A549 treated with dexamethasone at 1 μM for 4 hours (cell line): ENCODE measurements at places on chromosomes 1 and 21. TPM values are rescaled to one million over a fixed set of nuclear protein-coding genes. Genes with fewer than 3 reads are reported as not detected.

SLAMF1 gene
- total RNA-seq = 0.05 TPM in 1 of 5 replicates, not detected in the others

NBPF10 gene
- total RNA-seq = 1.0 to 1.4 TPM (median 1.2 TPM) in 5 replicates

EFNA1 gene
- 16.4 to 24.1 TPM (median 18.9 TPM) in 5 replicates for total RNA-seq

PLPPR5 gene
- total RNA-seq = not detected in 5 replicates

MROH9 gene
- total RNA-seq = not detected in 5 replicates

RGS8 gene
- not detected in 5 replicates for total RNA-seq

TRIM46 gene
- total RNA-seq = 1.8 to 2.9 TPM (median 2.5 TPM) in 5 replicates

ADCY10 gene
- 0.04 to 0.14 TPM (median 0.12 TPM) in 4 of 5 replicates, not detected in the other for total RNA-seq

VWA5B1 gene
- not detected in 5 replicates for total RNA-seq

TRAF3IP3 gene
- not detected in 5 replicates for total RNA-seq

GTF2B gene
- total RNA-seq = 26.1 to 28.6 TPM (median 27.4 TPM) in 5 replicates

NR1I3 gene
- not detected in 5 replicates for total RNA-seq

SUSD4 gene
- 0.59 to 0.86 TPM (median 0.63 TPM) in 5 replicates for total RNA-seq

CD1B gene
- not detected in 5 replicates for total RNA-seq

MAP3K21 gene
- 7.3 to 10.5 TPM (median 9.3 TPM) in 5 replicates for total RNA-seq

OR6F1 gene
- total RNA-seq = not detected in 5 replicates

RUNX3 gene
- 3.9 to 9.0 TPM (median 6.8 TPM) in 5 replicates for total RNA-seq

IL10 gene
- total RNA-seq = not detected in 5 replicates

XCL1 gene
- not detected in 5 replicates for total RNA-seq

NCF2 gene
- total RNA-seq = 0.95 to 2.7 TPM (median 1.4 TPM) in 5 replicates

RPAP2 gene
- 6.9 to 11.7 TPM (median 10.6 TPM) in 5 replicates for total RNA-seq

SHISAL2A gene
- 0.38 to 1.1 TPM (median 0.59 TPM) in 5 replicates for total RNA-seq

SPAG17 gene
- total RNA-seq = not detected in 5 replicates

AGT gene
- 0.07 to 0.17 TPM (median 0.10 TPM) in 4 of 5 replicates, not detected in the other for total RNA-seq

OLIG2 gene
- 0.02 TPM in 1 of 5 replicates, not detected in the others for total RNA-seq

SPATA1 gene
- total RNA-seq = 0.53 to 1.7 TPM (median 1.1 TPM) in 5 replicates

TMEM82 gene
- 0.05 TPM in 1 of 5 replicates, not detected in the others for total RNA-seq

MAP10 gene
- 0.64 to 1.0 TPM (median 0.98 TPM) in 5 replicates for total RNA-seq
